GM10248 (cell line): ENCODE measurements at places on chromosomes 5 and 9.

GRCh38 chr9:84296146-84296843, 44.3 kb downstream of the SLC28A3 start:
- DNase-seq = peak; percentile 50

DNA sequence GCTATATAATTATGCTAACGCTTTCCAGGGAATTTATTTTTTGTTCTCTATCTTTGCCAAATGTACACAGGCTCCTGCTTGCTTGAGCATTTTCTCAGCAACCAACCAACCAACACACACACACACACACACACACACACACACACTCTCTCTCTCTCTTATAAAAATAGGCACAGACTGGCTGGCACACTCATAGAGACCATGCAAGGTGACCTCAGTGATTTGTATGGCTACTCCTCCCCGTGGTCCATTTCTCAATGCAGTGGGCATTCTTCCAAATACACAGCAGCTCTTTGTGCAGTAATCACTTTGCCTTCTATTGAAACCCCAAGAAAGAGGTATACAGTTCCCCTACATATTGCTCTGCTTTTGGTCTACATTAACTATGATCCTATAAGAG, 416.0 kb downstream of the MAN2A1 start:
- DNase-seq = no peak

- DNase-seq = no peak
Measured at GRCh38 chr9:4717815-4718214, 23.2 kb downstream of the AK3 start.

- peak; percentile 67 for DNase-seq
Measured at GRCh38 chr5:36739751-36740221, 133.4 kb downstream of the SLC1A3 start.

DNA sequence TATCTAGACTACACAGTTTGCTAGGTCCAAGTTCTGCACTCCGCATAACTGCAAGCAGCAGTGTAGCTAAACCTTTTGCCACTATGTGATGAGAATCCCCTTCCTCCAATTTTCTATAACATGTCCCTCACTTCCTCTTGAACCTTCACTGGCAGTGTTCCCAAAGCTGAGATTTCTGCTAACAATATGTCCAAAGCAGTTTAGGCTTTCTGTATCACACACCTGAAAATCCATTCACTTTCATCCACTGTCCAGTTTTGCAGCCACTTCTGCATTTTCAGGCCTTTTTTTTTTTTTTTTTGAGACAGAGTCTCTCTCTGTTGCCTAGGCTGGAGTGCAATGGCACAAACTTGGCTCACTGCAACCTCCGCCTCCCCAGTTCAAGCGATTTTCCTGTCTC, 111.1 kb downstream of the GADD45G start:
- DNase-seq = no peak
